Esophagus squamous epithelium (tissue), 5 donors: ENCODE measurements at places on chromosomes 4 and X.

- no peak for DNase-seq
Observed at GRCh38 chrX:78710171-78710570, 37.3 kb upstream of the LPAR4 start.

DNA sequence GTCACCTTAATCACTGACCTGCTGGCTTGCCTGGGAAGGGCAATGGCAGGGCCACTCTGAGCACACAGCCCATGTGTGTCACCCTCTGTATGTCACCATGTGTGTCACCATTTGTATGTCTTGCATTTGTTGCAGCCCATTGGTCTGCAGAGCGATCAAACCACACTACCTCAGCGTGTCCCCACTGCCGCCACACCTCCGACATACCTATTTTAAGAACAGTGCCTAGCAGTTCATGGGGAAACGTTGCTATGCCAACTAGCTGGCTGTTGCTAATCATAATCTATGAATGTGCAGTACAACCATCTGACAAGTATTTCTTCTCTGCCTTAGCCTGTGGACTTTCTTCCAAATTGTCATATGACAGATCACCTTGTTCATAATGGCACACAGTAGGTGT, 8.0 kb upstream of the CRMP1 start:
- DNase-seq, result no peak

DNA sequence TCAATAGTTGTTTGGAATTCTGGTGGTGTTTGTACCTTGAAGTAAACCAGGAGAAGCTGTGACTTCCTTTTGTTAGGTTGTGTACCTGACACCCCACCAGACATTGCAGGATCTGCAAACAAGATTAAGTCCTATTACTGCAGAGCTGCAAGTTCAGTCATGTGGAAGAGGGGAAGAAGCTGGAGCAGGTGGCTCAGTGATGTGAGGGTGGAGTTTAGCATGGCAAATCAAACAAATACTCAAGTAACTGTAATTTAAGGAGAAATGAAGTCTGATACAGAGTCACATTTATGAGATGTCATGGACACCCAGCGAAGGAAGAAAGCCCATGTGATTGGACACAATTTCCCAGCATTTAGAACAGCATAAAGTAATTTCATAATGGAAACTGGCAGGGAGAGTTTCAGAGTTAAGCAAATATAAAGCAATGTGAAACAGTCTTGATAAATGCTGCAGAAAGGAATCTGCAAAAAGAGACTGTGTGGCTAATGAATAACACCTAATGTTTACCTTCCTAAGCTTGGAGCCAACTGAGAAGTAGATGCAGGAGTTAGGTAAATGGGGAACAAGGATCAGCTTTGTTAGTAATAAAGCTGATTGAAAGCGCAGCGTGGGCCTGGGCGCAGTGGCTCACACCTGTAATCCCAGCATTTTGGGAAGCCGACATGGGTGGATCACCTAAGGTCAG, 249.1 kb downstream of the GBA3 start:
- DNase-seq, result no peak

DNA sequence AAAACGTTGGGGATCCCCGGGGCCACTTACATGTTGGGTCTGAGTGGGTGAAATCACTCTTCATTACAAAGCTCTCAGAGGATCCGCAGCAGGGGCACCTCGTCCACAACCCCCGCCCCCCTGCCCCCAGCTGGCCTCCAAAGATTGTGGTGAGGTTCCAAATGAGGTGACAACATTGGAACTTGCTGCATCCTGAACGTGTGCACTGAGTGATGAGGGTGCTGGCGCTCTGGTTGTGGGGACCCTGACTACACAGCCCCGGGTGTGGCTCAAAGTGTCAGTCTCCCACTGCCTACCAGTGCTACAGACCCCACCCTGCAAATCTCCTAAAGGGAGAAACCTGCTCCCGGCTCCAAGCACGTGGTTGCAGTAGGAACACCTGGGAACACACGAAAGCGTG, 111.9 kb downstream of the PHKA2 start:
- DNase-seq, result no peak

GRCh38 chr4:1137850-1138249, 24.5 kb upstream of the RNF212 start:
- no peak for DNase-seq

DNA sequence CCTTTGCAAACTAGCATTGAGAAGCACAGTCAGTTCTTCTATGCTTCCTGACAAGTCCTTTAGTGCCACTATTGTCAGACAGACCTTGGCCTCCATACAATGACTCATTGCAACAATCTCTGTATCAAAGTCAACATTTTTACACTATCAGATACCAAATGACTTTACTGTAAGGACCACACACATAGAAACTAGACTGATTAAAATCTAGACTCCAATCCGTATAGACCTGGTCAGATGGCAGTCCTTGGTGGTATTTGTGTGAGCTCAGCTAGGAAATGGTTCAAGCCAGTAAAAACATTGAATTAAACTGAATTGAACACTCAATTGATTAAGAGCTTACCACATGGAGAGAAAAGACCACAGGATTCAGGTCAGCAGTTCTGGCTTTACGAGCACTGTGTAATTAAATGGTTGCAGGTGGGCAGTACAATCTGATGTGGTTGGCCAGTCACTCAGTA, 549.8 kb upstream of the LCORL start:
- no peak for DNase-seq

- no peak for DNase-seq
Observed at GRCh38 chrX:153530411-153531129, 13.1 kb downstream of the ATP2B3 start.

GRCh38 chr4:76002176-76002575, 5.1 kb downstream of the CXCL9 start:
- no peak for DNase-seq

- DNase-seq, result no peak
Observed at GRCh38 chr4:83282049-83282535, 2.5 kb downstream of the COQ2 start.

DNA sequence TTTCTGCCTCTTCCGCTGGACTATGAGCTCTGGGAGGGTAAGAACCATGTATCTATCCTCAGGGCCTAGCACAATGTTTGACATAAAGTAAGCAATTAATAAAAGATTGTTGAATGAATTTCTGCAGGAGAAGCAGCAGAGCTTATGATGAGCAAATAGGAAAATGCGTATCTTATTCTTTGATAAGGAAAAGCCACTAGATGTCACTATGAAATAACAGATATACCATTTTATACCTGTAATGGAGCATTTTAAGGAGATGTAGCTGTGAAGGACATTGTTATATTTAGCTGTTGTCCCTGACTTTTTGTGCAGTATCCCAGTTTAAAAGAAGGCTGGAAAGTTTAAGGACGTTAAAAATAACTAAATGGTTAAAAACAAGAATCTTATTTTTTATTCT, 147.2 kb upstream of the MBNL3 start:
- no peak for DNase-seq

- no peak for DNase-seq
Observed at GRCh38 chr4:113694008-113694407, 67.5 kb downstream of the CAMK2D start.

DNA sequence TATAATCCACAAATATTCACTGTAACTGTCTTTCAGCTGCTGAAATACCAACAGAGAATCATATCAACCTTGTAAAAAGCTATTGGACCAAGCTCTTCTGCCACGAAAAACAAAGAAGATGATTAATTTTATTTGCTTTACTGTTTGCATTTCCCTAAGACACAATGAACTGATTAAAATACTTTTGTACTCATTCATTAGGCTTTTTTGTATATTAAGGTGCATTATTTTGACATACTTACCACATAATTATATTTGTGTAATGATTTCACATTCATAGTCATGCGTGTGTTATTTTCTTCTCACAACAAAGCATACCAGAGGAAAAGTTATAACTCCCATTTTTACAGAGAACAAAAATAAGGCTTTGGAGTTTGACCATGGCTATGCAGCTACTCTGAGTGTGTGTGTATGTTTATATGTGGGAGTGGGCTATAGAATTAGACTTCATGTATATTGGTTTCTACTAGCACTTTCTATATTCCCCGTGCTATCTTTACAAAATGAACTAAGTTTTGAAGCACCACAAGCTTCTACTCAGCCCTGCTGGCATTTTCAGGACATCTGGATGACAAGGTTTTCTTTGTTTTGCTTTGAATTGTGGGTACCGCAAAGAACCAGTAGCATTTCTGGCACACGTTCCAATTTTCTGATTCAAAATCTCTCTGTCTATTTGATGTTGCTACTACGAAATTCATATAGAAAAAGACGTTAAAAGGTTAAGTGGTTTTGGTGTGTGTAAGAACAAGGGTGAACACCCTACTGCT, 11.0 kb upstream of the FGF5 start:
- no peak for DNase-seq

DNA sequence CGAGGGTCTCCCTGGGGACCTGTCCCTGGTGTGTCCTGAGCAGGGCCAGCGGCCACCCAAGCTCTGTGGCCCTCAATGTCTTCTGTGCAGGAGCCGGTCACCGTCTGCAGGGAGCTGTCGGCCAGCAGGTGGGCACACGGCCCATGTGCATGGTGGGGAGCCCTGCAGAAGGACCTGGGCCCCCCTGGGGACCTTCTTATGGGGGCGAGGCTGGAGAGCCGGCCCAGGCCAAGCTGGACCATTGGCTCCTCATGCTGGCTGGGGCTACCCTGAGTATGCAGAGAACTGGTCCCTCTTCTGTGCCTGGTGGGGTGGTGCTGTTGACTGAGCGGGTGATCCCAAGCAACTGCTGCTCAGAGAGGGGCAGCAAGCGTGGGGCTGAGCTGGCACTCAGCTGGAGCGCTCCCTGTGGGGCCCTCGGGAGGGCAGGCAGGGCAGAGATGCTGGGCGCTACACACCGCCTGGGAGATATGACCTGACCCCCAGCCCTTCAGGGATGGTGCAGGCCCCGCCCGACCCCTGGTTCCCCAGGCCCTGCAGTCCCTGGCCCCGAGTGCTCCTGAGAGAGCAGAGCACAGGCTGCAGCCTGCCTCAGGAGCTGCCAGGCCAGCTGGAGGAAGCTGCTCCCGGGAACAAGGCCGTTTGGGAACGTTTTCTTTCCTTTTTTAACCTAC, 14.8 kb downstream of the NAT8L start:
- no peak for DNase-seq

DNA sequence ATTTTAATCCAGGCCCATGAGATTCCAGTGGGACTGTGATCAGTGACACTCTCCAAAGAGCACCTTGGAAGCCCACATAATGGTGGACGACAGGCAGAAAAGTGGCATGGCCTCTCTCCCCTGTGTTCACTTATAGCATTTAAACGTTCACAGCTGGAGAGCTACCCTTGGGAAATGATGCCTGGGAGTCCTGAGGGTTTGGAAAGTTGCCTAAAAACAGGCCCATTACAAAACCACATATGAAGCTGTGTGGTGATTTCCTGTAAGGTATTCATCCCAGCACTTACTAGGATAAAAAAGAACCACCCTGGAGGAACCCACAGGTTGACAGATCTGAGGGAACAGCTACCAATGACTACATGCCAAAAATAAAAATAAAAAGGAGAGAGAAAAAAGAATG, 193.2 kb downstream of the RASL11B start:
- DNase-seq, result no peak

GRCh38 chr4:23909671-23910070, 19.8 kb upstream of the PPARGC1A start:
- no peak for DNase-seq

GRCh38 chr4:153387981-153388380, 43.5 kb downstream of the MND1 start:
- DNase-seq, result no peak

- DNase-seq, result no peak
Observed at GRCh38 chr4:185837415-185838103, 25.6 kb upstream of the SORBS2 start.

DNA sequence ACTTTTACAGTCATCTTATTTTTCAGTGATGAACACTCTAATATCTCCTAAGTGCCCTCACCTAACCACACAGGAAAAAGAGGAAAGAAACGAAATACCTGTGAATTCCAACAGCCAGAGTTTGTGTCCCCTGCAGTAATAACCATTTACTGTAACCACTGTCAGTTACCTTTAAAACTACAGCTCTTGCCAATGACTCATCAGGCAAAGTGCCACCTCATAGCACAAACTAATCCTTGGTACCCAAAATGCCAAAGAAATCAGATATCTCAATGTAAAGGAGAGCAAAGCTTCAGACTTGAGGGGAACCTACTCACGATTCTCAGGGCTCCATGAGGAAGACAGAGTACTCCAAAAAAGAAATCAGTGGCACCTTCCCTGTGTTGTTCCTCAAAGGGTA, 146.5 kb downstream of the NDST3 start:
- no peak for DNase-seq

GRCh38 chrX:115602729-115603389, 41.9 kb downstream of the PLS3 start:
- DNase-seq, result no peak

DNA sequence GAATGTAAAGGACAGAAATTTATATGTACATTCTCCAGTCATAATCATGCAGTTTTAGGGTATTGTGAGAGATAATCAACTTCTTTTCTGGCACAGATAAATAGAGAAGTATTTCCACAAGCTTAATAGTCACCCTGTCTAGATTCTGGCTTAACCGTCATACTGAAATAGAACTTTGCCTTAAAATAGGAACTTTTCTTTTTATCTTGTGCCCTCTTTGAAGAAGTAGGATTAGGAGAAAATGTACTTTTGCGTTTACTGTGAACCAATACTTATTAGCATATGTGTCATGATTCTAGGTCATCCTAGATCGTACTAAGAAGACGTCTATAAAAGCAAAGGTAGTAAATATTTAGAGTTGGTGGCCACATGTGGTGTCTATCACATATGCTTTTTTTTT, 95.4 kb downstream of the NFKB1 start:
- DNase-seq, result no peak

DNA sequence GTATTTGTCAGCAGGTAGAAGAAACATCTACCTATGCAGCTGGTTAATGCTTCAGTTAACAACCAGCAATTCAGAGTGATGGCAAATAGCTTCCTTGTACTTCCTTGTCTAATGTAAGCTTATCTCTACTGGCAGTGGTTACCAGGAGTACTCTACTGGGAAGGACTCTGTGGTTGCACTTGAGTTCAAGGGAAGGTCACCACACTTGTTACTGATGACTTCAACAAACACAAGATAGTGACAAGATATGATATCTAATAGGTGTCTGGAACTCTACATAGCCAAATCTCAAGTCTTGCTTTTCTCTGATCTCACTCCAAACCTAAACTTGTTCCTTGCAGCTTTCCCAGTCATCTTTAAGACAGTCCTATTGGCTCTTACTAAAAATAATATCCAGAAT, 1644.9 kb upstream of the TENM3 start:
- DNase-seq, result no peak

DNA sequence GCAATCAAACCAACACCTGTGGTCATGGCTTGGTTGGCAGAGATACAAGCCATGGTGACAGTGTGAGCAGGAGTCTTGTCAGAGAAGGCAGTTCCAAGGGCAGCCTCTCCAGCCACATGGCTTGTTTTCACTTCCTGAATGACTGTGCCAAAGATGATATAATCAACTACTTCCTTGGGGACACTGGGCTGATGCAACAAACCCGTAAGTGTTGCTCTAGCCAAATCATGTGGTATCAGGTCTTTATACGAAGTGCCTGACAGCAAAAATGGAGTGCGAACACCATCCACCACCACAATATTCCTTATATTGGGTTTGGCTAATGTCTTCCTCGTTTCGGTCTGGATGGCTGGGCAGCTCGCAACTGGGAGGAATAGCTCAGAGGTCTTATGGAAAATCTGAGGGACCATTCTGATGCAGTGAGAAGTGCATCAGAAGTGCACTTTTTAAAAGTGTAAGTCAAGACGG, 922.0 kb downstream of the NLGN4X start:
- DNase-seq, result no peak
